IPS DF 19.7 (cell line): ENCODE measurements at places on chromosomes 13 and 19.

DNA sequence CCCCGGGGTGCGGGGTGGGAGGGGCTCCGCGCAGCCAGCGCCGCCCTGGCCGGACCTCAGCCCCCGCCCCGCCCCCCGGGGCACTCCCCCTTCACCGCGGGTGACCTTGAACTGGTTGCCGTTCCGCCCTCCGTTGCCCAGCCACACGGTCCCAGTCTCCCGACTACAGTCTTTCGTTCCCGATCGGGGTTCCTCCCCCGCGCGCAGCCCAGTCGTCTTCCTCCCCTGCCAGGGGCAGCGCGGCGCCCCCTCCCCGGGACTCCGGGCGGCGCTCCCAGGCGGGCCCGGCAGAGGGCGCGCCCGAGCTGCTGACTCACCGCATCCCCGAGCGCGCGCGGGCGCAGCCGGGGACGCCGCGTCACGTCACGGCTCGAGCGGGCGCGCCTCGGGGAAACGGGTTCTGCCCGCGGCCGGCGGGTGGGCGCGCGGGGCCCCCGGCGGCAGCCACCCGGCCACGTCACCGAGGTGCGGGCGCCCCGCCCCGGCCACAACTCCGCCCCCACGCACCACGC is 459 bp downstream of the MIDN start:
- no peak for DNase-seq

DNA sequence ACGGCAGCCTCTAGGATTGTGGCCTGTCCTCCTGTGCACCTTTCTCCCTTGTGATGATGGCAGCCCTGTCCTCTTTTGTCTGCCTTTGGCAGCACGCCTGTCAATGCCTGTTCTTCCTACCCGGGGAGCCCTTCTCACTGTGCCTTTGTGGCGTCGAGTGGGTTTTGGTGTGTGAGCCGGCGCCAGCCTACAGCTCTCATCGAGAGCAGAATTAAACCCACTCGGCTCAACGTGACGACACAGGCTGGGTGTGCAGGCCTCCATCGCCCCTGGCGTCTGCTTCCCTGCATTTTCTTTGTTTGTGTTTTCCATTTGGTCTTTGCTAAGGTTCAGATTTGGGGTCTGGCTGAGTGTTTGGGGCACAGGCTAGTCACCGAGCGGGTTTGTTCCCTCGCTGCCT is 34.4 kb downstream of the AP1M1 start:
- no peak for DNase-seq

- no peak for DNase-seq
These were observed 553.9 kb upstream of the ARGLU1 start for GRCh38 chr13:107121793-107122192.

GRCh38 chr19:1232652-1233072 is 5.1 kb downstream of the CBARP start:
- DNase-seq = no peak

DNA sequence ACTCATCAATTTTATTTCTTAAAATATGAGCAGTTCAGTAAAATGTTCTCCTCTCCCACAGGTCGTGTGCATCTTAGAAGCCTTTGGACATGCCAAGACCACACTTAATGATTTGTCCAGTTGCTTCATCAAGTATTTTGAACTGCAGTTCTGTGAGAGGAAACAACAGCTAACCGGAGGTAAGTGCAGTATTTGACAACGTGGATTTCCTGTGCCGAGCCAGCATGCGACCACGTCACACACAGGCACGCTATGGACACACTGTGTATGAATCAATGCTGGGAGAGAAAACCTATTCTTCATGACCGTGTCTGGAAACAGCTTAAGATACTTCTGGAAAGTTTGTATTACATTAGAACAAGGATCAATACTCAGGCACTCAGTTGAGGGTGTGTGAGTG is 268.5 kb downstream of the MYO16 start:
- no peak for DNase-seq

GRCh38 chr19:10211691-10212090 is 16.9 kb upstream of the DNMT1 start:
- no peak for DNase-seq

- DNase-seq = no peak
These were observed 6.6 kb upstream of the NUMBL start for GRCh38 chr19:40697007-40697406.

GRCh38 chr13:52696566-52696965 is 43.1 kb downstream of the CNMD start:
- no peak for DNase-seq

GRCh38 chr19:5803441-5803751 is 1.5 kb upstream of the NRTN start:
- DNase-seq = no peak

GRCh38 chr13:45119469-45119990 is 780 bp upstream of the GTF2F2 start:
- DNase-seq = no peak

DNA sequence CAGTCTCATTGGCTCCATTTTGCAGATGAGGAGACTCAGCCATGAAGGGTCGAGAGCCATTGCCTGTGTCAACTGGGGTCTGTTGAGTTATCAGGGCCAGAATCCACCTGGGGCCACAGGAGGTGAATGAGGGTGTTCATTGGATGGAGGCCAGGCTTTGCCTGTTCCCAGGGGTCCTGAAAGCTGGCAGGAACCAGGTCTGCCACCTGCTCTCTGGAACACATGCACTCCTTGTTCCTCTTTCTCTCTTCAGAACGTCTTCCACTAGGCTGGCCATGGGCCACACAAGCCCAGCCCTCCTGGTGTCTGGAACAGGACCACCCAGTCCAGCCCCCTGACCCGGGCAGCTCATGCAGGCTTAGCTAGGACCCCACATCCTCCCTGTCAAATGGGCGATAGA is 21.1 kb downstream of the PPP1R37 start:
- DNase-seq = no peak

DNA sequence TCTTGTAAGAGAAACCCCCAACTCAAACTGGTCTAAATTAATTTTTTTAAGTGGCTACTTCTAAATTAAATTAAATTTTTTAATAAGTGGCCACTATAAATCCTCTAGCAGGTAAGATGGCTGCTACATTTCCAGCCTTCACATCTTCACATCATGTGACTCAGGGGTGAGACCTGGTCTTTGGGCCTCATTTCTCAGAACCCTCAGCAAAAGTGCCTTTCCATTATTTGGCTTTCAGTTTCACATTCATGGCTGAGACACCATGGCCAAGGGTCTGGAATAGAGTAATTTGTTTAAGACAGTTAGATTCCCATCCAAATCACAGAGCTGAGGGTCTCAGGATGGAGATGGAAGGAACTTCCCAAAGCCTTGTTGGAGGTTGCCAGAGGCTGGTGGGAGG is 47.5 kb downstream of the DCT start:
- no peak for DNase-seq

DNA sequence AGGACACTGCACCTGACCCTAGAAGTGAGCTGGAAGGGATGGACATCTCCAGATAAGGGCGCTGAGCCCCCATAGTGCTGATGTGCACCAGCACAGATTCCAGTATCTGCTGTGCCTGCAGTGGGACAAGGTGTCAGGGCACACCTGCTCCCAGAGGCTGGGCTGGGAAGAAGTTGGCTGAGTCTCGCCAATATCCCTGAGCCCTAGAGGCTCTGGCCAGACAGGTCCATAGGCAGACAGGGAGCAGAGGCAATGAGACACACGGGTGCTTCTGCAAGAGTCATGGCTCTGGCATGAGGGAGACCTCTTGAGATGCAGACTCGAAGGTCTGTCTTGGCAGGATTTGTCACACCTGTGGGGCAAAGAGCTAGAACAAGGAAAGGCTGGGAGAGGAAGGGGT is 1321.5 kb downstream of the UQCRFS1 start:
- no peak for DNase-seq

DNA sequence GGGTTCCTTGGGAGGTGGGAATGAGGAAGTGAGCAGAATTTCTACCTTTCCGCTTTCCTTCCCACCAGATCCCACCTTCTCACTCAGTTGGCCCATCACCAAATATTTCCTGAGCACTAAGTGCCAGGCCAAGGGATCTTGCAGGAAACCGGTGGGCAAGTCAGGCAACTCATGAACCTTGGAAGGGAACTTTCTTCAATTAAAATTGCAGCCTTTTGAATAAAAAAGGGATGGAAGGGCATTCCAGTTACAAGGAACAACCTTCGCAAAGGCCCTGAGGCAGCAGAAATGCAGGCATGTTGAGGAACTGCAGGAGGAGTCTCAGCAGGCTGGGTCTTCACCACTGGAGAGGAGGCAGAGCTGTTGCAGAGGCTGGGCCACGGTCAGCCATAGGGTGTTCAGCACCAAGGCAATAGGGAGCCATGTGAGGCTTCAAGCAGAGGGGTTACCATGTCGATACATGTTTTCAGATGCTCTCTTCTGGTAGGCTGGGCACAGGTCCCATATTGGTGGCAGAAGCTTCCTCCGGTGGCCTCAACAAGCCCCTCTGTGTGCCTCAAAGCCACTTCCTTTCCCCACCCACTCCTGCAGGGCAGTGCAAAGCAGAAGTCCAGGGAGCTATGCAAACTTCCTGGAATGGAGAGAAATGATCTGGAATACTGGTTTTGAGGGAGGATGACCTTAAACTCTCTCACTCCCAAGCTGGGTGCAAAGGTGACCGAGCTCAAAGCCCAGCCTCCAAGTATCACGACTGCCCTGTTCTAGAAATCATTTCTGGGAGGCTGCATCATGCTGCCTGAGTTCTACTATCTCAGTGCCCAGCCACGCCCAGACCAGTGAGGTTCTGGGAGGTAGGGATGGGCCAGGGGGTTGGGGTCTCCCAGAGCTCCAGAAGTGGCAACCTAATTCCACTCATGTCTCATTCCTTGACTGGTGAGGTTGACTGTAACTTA is at the start of gene FUT6:
FUT6 (minus strand) TSS at position 638 of the 953 bp plus-strand sequence. CDS start 7,135 bp downstream, outside the sequence.
- DNase-seq = no peak

DNA sequence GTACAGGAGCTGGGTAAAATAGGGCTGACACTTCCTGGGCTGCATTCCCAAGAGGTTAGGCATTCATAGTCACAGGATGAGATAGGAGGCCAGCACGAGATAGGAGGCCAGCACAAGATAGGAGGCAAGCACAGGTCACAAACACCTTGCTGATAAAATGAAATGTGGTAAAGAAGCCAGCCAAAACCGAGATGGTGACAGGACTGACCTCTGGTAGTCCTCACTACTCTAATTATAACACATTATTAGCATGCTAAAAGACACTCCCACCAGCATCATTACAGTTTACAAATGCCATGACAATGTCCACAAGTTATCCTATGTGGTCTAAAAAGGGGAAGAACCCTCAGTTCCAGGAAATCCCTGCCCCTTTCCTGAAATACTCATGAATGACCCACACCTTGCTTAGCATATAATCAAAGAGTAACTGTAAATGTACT is 20.9 kb upstream of the IGSF23 start:
- no peak for DNase-seq

DNA sequence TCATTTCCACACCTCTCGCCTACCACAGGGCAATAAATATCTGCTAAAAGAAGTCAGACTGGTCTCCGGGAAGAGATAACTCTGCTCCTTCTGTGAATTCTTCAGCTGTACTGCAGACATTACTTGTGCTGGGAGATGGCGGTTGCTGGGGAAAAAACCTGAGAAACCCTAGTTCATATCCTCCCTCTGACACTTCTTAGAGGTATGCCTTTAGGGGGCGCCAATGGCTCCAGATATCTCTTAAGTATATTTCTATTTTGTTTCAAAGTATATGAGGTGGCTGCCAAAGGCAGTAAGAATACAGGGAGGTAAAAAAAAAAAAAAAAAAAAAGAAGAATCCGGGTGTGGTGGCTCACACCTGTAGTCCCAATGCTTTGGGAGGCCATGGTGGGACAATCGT is 175.2 kb downstream of the PAN3 start:
- DNase-seq = no peak

DNA sequence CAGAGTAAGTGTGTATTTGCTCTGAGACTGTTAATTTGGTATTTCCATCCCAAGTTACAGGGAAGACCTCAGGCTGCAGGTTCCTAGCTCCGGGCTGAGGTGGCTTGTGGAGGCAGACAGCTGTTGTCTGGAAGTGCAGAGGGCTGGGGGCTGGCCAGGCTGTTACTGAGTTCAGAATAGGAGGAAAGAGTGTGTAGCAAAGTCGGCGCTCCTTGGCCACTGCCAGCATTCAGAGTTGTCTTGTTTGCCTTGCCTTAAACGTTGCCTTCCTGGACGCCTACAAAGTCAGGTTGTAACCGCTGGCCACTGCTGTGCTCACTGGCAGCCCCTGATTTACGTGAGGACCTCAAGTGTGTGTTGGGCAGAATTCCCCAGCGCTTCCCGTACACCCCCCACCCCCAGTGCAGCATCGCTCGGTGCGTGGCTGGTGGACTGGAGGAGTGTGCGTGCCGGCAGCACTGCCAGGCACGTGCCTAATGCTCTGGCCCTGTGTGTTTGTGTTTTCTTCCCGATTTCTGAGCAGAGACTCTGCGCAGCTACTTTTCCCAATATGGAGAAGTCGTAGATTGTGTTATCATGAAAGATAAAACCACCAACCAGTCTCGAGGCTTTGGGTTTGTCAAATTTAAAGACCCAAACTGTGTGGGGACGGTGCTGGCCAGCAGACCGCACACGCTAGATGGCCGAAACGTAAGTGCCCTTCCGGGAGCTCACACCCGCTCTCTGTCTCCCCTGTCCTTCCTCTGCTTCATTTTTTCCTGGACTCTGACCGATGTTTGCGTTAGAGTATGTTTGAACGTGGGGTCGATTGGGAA is 10.5 kb downstream of the DAZAP1 start:
- no peak for DNase-seq

DNA sequence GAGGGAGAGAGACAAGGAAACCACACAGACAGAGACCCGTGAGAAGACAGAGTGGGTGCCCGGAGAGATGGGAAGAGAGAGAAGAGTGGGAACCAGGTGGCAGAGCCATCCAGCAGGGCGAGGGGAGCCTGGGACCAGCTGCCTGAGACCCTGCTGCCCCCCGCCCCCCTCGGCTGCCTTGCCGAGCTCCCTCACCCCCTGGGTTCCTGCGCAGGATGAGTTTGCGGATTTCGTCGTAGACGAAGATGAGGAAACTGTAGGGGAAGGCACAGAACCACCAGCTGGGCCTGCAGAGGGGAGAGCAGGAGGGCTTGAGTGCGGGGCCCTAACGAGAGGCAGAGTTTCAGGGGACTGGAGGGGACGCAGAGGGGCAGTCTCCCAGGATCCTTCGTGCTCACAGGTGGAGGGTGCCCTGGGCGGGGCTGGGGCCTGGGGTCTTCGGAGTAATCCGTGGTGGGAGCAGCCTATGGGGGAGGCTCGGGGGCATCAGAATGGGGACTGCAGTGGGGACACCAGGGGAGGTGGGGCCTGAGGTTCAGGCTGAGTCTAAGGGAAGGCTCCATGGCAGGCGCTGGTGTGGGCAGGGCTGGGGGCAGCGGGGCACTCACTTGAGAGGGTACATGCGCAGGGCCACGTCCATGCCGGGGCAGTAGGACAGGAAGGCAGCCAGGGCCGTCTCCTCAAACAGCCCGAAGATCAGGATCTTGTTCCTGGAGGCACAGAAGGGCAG is 8.1 kb upstream of the RABAC1 start:
- no peak for DNase-seq

- no peak for DNase-seq
These were observed 748.1 kb upstream of the SGCG start for GRCh38 chr13:22432690-22433089.

- no peak for DNase-seq
These were observed 62.9 kb upstream of the SPATA13 start for GRCh38 chr13:24097667-24098066.

GRCh38 chr13:96958286-96958891 is 35.9 kb downstream of the OXGR1 start:
- DNase-seq = no peak
